ENCODE measurements at places on chromosomes 3 and 15.

- DNase-seq = no peak
Observed at GRCh38 chr15:71393383-71393782, 278.1 kb downstream of the THSD4 start.

DNA sequence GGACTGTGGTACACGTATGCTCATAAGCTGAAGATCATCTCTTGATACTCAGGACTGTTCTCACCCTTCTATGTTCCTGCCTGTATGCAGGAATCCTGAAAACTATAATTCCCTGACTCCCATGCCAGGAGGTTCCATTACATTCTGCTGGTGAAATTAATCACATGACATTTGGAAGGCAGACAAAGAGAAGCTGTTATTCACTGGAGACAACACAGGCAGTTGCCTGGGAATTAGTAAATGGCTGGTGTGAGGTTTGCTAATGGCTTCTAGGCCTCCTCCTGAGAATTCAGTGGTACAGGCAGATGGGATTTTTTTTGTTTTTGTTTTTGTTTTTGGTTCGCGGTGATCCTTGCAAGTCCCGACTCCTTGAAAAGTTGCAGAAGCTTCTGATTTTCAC is 91.4 kb downstream of the CTNNB1 start:
- DNase-seq = no peak

- no peak for DNase-seq
Observed at GRCh38 chr3:78857494-78858111, 910.2 kb downstream of the ROBO1 start.

DNA sequence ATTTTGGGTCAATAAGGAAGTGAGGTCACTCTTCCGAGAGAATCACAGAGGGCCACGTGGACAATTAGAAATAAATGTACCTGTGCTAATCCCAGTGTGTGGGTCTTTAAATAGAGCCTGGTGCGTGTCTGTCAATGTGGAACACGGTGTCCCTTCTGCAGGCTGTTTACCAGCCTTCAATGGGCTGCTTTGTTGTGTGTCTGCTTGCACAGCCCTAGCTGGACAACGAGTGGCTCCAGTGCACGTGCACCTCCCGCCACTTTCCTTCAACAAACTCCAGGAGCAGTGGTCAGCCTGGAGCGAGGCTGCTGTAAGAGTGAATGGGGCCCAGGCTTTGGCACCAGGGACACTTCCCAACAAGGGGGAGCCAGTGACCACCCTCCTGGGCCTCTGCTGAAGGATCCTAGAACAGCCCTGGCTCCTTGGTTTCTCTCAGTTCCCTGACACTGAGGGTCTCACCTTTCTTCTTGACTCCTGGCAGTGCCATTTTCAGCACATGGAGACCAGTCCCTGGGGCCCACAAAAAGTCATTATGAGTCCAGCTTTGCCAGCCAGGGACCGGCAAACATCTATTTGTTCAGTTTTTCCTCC is 76.1 kb downstream of the ISG20 start:
- no peak for DNase-seq

DNA sequence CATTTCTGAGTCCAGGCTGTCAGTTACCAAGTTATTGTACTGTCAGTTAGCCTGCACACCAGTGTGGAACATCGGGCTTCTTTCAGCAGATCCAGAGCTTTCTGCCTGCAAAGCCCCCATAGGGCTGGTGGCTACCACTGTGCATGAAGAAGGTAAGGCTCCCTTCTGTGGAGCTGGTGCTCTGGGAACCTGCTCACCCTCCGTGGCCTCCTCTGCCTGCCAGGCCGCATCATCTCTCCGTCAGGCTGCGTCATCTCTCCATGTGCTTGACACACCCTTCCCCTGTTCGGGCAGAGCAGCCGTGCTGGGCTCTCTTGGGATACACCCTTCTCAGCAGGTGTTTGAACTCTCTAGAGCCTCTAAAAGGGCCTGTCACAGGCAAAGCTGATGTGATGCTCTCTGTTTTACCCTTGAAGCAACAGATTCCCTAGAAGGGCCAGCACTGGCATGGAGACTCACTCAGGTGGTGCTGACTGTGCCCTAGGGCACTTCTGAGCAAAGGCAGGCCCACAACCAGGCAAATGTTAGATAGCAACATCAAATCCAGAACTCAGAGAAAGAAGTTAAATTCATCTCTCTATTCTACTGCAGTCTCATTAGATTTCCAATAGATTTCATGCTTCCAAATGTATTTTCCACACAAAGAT is 261.1 kb downstream of the EPHB1 start:
- DNase-seq = no peak

DNA sequence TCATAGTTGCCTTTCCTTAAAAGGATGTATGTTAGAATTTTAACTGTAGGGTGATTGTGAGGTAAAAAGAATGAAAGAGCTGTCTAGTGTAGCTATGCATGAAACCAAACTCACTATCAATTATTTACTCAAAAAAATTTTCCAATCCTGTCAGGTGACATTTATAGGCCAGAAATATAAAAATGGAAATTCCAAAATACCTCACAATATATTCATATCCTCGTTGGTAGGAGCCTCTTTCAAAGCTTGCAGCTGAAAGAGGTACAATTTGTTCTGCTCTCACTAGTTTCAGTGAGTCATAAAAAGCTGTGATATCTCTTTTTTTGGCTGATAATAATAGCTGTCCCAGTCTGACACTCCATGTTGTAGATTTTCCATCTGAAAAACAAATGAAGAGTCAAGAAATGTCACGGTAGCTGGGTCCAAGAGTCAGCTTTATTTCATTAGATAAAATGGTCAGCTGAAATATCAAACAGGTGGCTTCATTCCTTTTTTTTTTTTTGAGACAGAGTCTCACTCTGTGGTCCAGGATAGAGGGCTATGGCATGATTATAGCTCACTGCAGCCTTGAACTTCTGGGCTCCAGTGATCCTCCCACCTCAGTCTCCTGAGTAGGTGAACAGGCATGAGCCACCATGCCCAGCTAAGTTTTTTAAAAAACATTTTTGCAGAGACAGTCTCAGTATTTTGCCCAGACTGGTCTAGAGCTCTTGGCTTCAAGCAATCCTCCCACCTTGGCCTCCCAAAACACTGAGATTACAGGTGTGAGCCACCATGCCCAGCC is 50.8 kb upstream of the XRN1 start:
- no peak for DNase-seq

- peak; percentile 67 for DNase-seq
Observed at GRCh38 chr15:56491110-56491722, 26.3 kb upstream of the MNS1 start.

DNA sequence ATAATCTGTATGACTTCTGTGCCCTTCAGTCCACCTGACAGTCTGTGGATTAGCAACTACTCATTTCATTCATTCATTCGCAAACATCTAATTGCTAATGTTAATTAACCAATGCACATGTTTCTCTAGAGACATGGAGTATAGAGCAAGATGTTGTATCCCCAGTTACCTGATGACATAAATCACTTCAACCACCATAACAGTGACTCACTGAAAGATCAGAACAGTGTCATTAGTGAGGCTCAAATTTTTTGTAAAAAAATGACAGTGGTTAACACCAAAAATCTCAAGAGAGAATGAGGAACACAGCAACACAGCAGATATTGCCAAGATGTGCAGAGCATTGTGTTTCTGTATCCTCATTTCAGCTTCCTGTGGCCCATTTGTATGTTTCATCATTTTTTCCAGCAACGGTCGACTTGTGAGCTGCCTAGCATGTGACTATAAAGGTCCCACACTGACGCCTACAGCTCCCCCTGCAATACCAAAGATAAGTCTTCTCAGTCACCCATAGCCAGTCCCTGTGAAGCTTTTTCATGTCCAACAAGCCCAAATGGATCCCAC is 3.7 kb upstream of the PLD1 start:
- no peak for DNase-seq

DNA sequence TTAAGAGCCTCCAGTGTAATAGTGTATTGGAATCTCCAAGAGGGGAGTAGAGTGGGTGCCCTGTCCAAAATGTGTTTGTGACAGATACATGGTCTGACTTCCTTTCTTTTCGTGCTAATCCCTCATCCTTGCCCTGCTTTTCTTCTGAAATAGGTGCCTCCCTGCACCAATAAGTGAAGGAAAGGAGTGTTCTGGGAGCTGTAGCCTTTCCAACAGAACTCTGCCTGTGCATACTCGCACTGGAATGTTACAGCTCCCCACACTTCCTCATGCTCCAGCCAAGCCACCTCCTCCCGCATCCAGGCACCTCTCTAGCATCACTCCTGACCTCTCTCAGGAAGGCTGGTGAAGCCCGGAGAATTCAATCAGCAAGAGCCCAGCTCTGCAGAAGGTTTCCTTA is 478.0 kb downstream of the GABRG3 start:
- DNase-seq = no peak

GRCh38 chr3:100221159-100221558 is 39.6 kb upstream of the TBC1D23 start:
- no peak for DNase-seq

GRCh38 chr15:39511916-39512260 is 69.0 kb upstream of the THBS1 start:
- DNase-seq = peak; percentile 5

DNA sequence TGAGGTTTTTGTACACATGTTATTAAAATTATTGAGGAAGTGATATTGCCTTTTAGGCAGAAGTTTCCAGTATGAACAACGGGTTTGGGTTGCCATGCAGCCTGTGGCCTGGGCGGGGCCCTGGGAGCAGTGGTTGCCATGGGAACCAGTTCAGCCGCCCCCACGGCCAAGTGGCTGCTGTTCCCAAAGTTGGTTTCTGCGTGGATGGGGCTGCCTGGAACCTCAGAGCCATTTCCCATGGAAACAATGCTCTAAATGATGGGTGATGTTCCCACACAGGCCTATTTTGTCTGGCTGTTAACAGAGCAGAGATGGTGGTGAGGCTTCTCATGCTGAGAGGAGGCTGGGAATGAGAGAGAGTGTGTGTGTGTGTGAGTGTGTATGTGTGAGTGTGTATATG is 19.5 kb downstream of the MRAS start:
- DNase-seq = no peak

GRCh38 chr3:152835601-152836102 is 721 bp downstream of the P2RY1 start:
- DNase-seq = peak; percentile 1

- DNase-seq = no peak
Observed at GRCh38 chr15:55281517-55282228, 7.9 kb downstream of the RAB27A start.

DNA sequence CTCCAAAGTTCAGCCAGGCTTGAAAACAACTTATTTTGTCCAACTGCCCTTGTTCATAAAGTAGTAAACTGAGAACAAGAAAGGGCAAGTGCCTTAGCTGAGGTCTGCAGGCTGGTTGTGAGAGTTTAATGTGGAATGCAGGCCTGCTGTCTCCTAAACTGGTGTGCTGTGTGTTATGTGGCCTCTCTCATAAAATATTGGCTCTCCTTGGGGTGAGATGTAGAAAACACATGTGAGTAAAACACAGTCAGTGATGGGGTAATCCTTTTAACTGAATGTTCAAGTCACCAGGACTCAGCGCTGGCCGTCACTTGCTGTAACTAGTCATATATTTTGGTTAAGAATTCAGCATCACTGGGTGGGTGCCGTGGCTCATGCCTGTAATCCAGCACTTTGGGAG is 7.1 kb upstream of the ST6GAL1 start:
- no peak for DNase-seq

DNA sequence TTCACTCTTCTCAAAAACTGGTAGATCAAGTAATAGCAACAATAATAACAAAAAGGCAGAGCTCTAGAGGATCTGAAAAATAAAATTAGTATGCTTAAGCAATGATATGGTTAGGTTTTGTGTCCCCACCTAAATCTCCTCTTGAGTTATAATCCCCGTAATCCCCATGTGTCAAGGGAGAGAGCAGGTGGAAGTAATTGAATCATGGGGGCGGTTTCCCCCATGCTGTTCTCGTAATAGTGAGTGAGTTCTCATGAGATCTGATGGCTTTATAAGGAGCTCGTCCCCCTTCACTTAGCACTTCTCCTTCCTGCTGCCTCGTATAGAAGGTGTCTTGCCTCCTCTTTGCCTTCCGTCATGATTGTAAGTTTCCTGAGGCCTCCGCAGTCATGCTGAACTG is 60.2 kb upstream of the ABHD2 start:
- DNase-seq = no peak

- no peak for DNase-seq
Observed at GRCh38 chr15:99333413-99333812, 82.1 kb downstream of the LRRC28 start.

GRCh38 chr3:126677862-126678503 is 23.1 kb upstream of the TXNRD3 start:
- DNase-seq = no peak

DNA sequence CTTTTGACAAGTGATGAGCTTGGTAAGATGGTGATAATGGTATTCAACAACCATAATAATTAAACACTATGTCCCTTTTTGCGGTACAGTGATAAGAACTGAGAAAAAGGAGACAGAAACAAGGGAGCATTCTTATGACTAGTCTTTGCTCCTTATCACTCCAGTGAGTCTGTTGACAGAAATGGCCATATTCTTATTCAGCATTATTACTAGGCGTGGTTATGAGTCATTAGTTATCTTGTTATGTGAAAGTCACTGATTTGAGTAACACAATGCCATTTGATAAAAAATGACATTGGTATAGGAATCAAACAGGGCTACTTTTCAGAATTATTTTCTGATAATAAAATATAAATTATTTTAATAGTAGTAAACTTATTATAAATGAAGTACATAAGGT is 193.5 kb downstream of the C3orf38 start:
- no peak for DNase-seq

GRCh38 chr3:22189616-22190015 is 438.6 kb upstream of the ZNF385D start:
- no peak for DNase-seq

DNA sequence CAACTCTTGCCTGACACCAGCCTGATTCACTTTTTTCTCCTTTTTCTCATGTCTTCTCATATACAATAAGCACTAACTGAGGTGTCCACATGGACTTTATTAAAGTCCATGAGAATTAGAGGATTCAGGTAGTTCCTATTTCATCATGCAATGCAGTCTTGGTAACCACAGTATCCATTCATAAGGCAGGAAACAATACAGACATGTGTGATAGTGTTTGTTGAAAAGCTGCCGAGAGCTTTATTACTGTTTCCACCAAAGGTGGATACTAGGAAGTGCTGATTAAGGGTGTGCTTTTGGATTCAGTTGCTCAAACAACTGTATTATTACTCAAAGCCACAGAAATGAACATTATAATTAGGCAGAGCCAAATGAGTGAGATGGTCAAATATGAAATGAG is 5.3 kb downstream of the CASR start:
- DNase-seq = no peak

DNA sequence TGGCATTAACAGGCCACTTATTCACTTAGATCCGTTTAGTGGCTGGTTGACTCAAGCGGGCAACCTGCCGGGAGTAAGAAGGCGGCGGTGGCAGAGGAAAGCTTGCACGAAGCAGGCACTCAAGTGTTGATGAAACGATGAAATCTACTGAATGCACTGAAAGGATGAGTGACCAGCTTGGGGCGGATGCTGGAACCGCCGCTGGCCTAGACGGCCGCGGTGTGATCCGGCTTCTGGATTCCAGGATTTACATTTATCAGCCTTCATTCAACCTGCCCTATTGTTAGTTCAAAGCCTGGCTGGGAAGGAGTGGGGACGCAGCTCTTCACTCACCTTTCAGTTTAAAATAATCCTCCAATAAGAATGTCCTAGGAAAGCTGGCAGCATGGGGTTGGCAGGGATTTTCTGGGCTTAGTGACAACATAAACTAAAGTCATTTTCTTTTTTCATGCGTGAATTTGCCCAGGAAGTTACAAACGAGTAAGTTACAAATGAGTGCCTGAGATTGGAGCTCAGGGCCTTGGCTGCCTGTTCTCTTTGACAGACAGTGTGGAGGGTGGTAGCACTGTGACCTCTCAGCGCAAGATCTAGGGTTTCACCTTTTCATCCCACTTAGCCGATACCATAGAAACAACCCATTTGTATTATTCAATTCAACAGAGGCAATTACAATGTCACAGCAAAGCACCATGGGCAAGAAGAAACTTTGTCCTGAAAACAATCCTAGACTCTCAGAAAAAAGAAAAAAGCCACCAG is 1.1 kb upstream of the PLCH1 start:
- DNase-seq = no peak

Data from HTR-8/SVneo (cell line).